ENCODE measurements at places on chromosomes 4 and X.

GRCh38 chr4:119646347-119647071 is 17.9 kb upstream of the PDE5A start:
- H3K27me3 ChIP-seq: no peaks in the 10 kb centered on the region
- H3K4me1 ChIP-seq: no peaks in the 10 kb centered on the region
- DNase-seq: no peak
- H3K4me3 ChIP-seq: no peak overlapping the region
- no peaks in the 10 kb centered on the region for H3K36me3 ChIP-seq
- H3K27ac ChIP-seq: no peak overlapping the region

DNA sequence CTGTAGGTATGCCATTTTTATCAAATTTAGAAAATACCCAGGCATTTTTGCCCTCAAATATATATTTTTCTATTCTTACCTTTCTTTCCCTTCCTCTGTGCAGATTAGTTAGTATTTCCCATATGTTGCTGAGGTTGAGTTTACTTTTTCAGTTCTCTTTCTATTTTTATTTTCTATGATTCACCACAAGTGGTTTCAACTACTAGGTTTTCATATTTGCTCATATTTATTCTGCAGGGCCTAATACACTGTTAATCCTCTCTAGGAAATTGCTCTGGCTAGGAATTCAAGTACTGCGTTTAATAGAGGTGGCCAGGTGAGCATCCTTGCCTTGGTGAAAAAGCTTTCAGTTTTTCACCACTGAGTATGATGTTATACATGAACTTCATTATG is 1535.3 kb upstream of the PCDH10 start:
- H3K4me3 ChIP-seq: no peak overlapping the region
- no peak for DNase-seq
- no peaks in the 10 kb centered on the region for H3K4me1 ChIP-seq
- H3K27ac ChIP-seq: no peak overlapping the region
- H3K36me3 ChIP-seq: no peaks in the 10 kb centered on the region

DNA sequence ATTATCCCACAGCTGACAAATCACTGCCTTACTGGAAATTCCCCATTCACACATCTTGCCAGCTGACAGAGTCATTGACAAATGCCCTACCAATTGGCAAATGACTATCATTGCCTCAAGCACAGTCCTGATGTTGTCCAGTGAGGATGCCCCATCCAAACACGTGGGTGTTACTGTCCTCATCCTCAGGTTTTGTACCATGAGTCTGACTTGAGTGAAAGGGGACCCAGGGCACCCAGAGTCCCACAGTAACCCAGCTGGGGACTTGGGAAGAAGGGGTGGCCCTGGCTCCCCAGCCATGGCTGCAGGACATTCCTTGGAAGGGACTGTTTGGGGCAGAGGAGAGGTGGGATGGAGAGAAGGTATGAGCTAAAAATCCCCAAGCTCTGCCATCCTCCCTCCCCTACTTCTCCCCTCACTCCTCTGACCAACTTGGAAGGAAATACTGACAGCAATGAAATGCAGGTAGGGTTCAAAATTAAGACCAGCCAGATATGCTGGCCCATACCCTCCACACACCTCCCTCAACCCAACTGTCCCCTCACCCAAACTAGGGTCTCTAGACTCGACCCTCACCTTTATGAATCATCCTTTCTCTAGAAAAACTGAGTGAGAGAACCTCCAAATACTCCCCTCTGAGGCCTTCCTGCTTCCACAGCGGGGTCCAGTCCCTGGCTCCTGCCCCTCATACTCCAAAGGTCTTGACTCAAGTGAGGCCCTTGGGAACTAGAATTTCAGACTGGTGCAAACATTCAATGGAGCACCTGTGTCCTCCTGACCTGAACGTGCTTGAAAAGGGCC is 5.1 kb downstream of the TIMP1 start:
- no peak overlapping the region for H3K4me3 ChIP-seq
- DNase-seq: no peak
- H3K4me1 ChIP-seq: peaks cover 5% of the 10 kb centered on the region
- H3K27ac ChIP-seq: no peak overlapping the region

GRCh38 chrX:153723351-153724251 is 586 bp downstream of the BCAP31 start:
- H3K36me3 ChIP-seq: peaks cover 16% of the 10 kb centered on the region
- no peaks in the 10 kb centered on the region for H3K27me3 ChIP-seq
- H3K4me3 ChIP-seq: peak overlapping the region; percentile 63
- H3K27ac ChIP-seq: peak overlapping the region; percentile 74
